ENCODE measurements at places on chromosomes 2 and 18. TPM values are rescaled to one million over a fixed set of nuclear protein-coding genes. Genes with fewer than 3 reads are reported as not detected.

VAMP5 gene
- 32.5 TPM for total RNA-seq

ERFE gene
- 2.9 TPM for total RNA-seq

CNDP1 gene
- not detected for total RNA-seq

RNU2-63P gene
- total RNA-seq, result under 0.01 TPM

DSG4 gene
- not detected for total RNA-seq

ABCG8 gene
- total RNA-seq, result not detected

HNMT gene
- total RNA-seq, result 31.0 TPM

MYO7B gene
- 0.16 TPM for total RNA-seq

ST6GAL2 gene
- 1.6 TPM for total RNA-seq

FEV gene
- total RNA-seq, result not detected

MORN2 gene
- total RNA-seq, result 16.4 TPM

CXCR2 gene
- total RNA-seq, result not detected

DNAJC5G gene
- total RNA-seq, result not detected

RUFY4 gene
- total RNA-seq, result not detected

ATL2 gene
- total RNA-seq, result 49.2 TPM

ADD2 gene
- total RNA-seq, result 0.32 TPM

SOX11 gene
- 0.32 TPM for total RNA-seq

ST8SIA5 gene
- total RNA-seq, result 0.24 TPM

FTCDNL1 gene
- total RNA-seq, result 0.73 TPM

ANKRD23 gene
- 2.9 TPM for total RNA-seq

SATB2 gene
- 22.1 TPM for total RNA-seq

C2orf66 gene
- total RNA-seq, result under 0.01 TPM

KCNG2 gene
- total RNA-seq, result not detected

SH3BP4 gene
- total RNA-seq, result 214 TPM

SCN9A gene
- total RNA-seq, result 2.6 TPM

CYRIA gene
- 0.24 TPM for total RNA-seq

GBX2 gene
- not detected for total RNA-seq

FAM161A gene
- 1.6 TPM for total RNA-seq

SIGLEC15 gene
- 1.9 TPM for total RNA-seq

All from hair follicle dermal papilla cell (primary cell).